ENCODE measurements at places on chromosomes 6 and 20.

- no peak for DNase-seq
Observed at GRCh38 chr6:75089921-75090320, 115.9 kb downstream of the COL12A1 start.

DNA sequence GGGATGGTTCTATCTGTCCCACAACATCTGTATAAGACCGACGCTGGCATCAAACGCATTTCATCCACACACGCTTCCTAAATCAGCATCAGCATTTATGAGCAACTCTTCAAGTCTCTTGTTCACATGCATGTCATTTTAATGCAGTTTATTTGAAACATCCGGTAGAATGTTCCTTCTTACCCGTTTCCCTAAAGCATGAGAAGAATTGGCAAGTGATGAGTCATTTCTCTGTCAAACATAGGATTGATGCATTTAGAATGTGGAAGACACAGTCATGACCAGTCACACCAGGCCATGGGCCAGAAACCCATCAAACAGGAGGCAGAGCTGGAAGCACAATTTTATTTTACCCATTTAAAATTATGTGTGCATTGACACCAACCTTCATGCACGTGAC is 122.8 kb downstream of the UST start:
- DNase-seq = no peak

- DNase-seq = no peak
Observed at GRCh38 chr6:47162793-47163192, 120.7 kb upstream of the ADGRF1 start.

- no peak for DNase-seq
Observed at GRCh38 chr6:125020385-125020784, 58.1 kb downstream of the RNF217 start.

DNA sequence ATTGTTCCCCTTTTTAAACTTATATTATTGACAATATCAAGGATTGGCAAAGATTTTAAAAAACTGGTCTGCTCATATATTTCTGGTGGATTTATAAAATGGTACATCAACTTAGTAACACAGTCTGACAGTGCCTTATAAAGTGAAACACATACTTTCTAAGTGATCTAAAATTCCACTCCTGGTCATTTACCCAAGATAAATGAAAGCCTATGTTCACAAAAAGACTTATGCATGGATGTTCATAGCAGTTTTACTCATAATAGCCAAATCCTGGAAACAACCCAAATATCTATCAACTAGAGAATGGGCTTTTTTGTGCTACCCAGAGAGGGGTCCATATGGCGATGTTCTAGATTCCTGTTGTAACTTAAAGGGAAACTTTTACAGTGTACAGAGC is 222.4 kb upstream of the FAM83B start:
- no peak for DNase-seq

- DNase-seq = no peak
Observed at GRCh38 chr6:73699676-73700459, 3.9 kb downstream of the CD109 start.

DNA sequence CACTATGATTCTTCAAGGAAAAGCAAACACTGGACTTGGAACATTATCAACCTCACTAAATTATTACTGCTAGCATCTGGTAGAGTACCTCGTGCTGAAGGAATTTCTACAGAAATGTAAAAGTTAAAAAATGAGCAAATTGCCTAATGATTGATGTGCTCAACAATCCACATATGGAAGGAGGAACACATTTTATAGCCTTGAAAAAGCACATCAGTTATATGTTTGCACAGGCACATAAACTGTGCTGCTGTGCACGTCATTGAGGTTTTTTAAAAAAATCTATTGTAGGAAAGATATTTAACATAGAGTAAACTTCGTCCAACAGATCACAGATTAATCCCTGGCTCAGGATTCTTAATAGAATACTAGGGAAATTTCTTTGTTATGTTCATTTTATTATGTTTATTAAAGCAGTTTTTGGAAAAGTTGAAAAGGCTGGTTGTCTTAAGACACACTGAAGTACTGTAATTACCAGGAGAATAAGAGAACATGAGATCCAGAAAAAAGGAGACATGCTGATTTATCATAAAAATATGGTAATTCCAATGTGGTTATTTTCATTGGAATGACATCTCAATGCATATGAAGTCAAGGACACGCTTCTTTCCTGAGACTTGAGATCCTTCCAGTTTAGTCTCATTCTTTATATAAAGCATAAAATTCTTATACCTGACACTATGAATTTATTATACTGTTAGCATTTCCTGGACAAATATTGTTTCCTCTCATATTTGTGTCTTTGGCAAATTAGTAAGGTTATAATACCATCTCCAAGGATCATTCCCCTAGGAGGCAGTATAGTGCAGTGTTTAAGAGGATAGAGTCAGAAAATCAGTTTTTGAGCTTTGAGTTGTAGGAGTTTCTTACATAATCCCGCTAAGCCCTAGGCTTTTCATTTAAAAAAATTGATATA is 511.1 kb downstream of the TENT5A start:
- DNase-seq = no peak

- DNase-seq = peak; percentile 1
Observed at GRCh38 chr6:132587424-132587823, 2.1 kb downstream of the TAAR5 start.

GRCh38 chr20:19100975-19101374 is 111.5 kb upstream of the SLC24A3 start:
- DNase-seq = no peak

DNA sequence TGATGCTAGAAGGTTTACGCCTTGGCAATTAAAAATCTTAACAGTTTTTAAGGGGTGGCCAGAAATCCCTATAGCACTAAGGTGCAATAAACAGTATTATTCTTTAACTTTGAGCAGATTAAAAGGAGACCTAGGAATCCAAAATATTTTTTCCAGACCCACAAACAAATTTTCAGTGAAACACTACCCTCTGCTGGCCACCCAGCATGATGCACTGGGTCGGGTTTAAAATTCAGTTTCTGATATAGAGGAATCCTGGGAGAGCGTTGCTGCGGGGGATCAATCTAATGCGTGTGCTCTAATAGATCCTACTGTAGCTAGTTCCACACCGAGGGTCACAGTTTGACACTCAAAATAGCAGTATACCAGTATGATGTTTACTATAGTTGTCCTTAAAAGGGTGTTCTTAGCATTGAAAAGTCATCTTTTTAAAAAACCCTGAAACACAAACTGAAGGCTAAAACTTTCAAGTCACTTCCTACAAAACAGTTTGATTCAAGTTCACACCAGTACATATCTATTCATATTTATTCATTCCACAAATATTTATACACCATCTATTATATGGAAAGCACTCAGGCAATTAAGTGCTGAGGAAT is 10.2 kb downstream of the UBE3D start:
- peak; percentile 26 for DNase-seq

DNA sequence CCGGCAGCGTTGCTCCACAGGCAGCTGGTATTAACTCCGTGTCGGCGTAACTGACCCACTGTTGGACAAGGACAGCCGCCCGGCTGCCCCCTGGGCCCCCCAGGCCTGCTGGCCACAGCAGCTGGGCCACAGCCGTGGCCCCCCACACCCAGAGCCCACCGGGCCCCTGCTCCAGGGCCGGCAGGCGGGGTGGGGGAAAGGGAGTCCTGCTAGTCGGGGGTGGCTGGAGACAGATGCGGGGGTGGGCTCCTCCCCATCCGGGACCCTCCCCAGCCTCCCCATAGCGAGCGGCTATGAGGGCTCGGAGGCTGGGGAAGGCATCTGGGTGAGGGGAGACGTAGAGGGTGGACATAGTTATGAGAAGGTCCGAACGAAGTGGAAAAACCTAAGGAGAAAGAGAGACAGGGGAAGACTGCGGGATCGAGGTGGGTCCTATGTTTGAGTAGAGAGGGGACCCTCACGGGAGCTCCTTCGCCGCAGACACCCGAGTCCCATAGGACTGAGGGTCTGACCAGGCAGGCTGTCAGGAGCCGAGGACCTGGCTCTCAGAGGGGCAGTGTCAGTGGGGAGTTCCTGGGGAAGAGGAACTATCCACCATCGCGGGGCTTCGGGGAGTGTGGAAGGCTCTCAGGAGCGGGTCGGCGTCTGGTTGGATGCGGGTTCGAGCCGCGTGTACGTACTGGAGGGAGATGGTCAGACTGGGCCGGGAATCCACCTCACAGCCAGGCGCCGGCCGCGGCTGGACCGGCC is 511 bp downstream of the VARS1 start:
- DNase-seq = no peak

GRCh38 chr20:9051508-9051907 is 17.4 kb upstream of the PLCB4 start:
- DNase-seq = no peak

DNA sequence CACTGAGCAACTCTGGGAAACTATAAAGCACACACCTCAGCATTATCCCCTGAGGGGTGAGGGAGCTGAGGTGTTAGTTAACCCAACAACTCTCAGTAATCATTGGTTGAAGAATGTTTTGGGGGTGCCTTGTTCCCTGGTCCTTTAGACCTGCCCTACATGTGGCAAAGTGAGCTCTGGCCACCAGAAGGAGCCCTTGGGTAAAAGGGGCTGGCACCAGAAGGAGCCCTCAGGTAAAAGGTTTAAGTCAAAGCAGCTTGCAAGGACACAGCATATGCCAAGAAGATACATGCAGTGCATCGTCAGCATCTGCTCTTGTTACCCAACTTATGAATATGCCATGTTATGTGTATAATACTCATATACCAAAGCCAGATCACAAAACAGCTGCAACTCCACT is 1081.7 kb downstream of the KIF16B start:
- no peak for DNase-seq

DNA sequence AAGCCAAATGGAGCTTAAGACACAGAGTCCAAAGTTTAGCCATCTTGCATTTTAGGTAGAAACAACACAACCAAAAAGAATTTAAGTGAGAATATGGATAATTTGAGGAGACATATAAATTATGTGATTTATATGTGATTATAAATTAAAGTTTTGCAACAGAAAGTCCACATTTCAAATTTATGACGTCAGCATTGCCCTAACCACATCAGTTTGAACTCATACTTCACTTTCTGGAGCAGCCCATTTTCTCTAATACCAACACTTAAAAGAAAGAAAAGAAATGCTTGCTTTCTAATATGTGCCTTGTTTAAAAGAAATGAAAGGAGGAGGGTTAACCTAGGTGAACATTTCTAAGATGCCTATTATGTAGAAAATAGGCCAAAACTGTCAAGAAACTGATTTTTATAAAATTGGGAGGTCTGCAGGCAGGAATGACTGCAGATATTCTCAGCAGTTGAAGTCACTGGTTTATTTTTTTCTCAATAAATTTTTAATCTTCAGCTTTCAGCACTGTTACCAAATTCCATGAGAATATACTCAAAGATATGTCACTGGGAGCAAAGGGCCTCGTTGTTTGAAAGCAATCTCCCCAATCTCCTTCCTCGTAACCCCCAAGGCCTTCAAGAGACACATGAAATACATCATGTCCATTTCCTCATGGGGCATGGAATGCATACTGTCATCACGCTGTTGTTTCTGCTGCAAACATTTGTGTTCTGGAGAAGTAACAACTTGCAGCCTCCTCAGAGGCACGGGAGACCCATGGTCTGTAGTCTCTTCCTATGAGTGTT is 137.8 kb downstream of the SOD2 start:
- no peak for DNase-seq

- DNase-seq = no peak
Observed at GRCh38 chr20:38136421-38137245, 28.4 kb downstream of the TGM2 start.

GRCh38 chr6:11172501-11173327 is 59.8 kb downstream of the NEDD9 start:
- peak; percentile 63 for DNase-seq

GRCh38 chr6:11650025-11650696 is 112.6 kb downstream of the TMEM170B start:
- no peak for DNase-seq

- DNase-seq = no peak
Observed at GRCh38 chr20:63176427-63177133, 39.4 kb downstream of the YTHDF1 start.

GRCh38 chr6:57324538-57324937 is 7.1 kb downstream of the PRIM2 start:
- DNase-seq = peak; percentile 37

DNA sequence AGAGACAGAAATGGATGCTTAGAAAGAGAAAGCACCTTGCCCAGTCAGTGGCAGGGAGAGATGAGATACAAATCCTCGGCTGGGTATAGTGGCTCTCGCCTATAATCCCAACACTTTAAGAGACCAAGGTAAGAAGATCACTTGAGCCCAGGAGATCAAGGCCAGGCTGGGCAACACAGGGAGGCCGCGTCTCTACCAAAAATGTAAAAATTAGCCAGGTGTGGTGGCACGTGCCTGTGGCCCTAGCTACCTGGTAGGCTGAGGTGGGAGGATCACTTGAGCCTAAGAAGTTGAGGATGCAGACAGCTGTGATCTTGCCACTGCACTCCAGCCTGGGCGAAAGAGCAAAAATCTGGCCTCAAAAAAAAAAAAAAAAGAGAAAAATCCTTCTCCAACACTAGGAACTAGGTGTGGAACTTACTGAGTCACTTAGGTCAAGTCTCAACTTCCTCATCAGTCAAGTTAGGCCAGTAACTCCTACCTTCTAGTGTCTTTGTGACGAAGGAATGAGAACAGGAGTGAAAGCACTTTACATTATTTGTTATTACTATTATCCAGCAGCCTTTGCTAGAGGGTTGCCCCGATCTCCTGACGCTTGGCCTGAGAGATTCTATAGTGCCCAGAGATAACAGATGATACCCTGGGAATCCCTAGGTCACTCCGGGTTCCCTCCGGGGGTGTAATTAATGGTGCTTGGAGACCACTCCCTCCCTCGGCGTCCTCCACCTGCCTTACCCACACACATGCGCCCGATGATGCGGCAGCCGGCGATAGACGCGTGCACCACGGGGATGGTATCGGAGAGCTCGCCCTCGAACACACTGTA is 918 bp downstream of the EIF6 start:
- no peak for DNase-seq
